ENCODE measurements at places on chromosomes 4 and X.
A peak's percentile ranks its signal among the peaks of the same experiment; 100 is the strongest.

DNA sequence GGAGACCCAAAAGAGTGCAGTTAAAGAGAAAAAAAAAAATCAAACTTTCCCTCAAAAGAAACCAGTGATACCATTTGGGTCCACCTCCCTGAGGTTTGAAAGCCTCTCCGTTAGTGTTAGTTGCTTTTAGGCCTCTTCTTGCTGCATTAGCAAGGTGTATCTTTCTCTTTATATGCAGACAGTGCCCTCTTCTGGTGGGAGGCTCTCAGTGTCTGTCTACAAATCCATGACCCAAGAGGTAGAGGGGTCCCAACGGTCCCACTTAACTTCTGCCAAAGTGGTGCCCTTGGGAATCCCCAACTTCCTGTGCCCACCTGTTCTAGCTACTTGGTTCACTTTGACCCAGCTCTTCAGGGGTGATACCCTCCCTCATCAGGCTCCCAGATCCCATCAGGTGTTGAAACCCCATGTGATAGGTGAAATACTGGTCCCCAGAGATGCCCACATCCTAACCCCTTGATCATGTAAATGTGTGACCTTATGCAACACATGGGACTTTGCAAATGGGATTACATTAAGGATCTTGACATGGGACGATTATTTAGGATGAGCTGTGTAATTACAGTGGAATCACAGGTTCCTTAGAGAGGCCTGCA is 63.7 kb upstream of the CD99 start:
- no peak for DNase-seq

GRCh38 chr4:1506956-1507721 is 100.9 kb upstream of the NKX1-1 start:
- DNase-seq: no peak

GRCh38 chrX:115363372-115363771 is 73.9 kb downstream of the LUZP4 start:
- DNase-seq: no peak

GRCh38 chrX:103774070-103774642 is 2.5 kb upstream of the PLP1 start:
- peak; percentile 5 for DNase-seq
